ENCODE measurements at places on chromosomes 3 and 15.

DNA sequence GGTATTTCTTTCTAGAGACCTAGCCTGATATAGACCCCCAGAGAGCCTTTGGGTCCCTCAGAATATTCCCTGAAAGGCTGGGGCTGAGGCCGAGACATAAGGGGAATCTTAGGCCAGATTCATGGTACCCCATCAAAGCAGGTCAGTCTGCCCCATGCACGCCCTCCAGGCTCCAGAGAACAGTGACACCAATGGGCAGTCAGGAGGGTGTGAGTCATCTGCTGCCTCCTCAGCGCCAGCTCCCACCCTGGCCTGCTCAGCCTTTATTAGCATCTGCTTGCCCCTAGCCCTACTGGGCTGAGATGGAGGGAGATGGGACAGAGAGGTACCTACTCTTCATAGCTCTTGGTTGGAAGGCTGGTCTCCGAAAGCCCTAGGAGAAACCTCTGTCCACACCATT is 14.3 kb upstream of the CAMKV start:
- no peak for DNase-seq

DNA sequence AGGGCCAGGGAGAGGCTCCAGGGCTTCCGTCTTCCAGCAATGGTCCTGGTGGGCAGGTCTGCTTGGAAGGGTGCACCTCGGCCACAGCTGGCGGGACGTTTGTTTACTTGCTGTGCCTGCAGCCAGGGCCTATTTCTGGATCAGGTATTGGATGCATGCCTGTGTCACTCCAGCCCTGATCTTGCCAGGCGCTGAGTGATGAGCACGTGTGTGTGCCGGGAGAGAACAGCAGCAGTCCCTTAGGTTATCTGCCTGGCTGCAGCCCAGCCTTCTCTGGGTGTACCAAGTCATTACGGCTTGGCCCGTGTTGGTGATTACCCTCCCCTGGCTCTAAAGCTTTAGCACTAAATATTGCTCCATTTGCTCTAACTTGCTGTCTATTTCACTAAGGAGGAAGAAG is 14.9 kb downstream of the CCDC32 start:
- DNase-seq: no peak

GRCh38 chr3:42027571-42027970 is 63.6 kb upstream of the TRAK1 start:
- no peak for DNase-seq

DNA sequence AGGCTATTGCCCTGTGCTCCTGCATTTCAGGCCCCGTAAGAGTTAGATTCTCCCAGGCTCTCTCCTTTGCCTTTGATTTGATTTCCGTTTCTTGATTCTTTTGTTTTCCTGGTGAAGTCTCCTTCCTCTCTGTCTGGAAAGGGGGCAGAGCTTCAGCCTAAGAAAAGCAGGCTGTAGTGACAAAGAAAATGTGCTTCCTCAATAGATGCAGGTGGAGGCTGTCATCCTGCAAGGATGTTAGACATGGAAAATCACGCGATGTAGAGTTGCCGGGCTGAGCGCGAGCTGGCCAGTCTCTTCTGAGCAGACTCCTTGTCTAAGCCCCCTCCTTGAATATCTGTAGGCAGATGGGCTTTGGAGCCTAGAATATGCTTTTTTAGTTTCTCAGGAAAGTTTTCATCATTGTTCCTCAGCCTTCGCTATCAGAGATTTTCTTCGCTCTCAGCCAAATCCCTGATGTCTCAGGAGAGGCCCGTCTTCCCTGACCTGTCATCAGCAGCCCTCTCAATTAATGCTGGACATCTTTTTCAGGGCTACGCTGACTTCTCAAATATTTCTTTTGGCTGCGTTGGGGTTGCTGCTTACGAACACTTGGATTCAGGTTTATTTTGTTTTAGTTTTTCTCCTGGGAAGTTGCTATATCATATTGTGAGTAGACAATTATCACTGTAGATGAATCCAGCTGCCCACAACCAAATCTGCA is 163.6 kb downstream of the ITPR1 start:
- no peak for DNase-seq

- DNase-seq: no peak
Measured at GRCh38 chr3:149608987-149609386, 48.8 kb downstream of the WWTR1 start.

GRCh38 chr3:135528413-135529015 is 437.0 kb upstream of the PPP2R3A start:
- DNase-seq: peak; percentile 54

GRCh38 chr3:112767177-112767576 is 79.5 kb downstream of the CD200R1L start:
- no peak for DNase-seq

- peak; percentile 81 for DNase-seq
Measured at GRCh38 chr3:142888099-142888480, 793 bp downstream of the PCOLCE2 start.

- DNase-seq: no peak
Measured at GRCh38 chr15:74423431-74424257, 10.1 kb downstream of the SEMA7A start.

DNA sequence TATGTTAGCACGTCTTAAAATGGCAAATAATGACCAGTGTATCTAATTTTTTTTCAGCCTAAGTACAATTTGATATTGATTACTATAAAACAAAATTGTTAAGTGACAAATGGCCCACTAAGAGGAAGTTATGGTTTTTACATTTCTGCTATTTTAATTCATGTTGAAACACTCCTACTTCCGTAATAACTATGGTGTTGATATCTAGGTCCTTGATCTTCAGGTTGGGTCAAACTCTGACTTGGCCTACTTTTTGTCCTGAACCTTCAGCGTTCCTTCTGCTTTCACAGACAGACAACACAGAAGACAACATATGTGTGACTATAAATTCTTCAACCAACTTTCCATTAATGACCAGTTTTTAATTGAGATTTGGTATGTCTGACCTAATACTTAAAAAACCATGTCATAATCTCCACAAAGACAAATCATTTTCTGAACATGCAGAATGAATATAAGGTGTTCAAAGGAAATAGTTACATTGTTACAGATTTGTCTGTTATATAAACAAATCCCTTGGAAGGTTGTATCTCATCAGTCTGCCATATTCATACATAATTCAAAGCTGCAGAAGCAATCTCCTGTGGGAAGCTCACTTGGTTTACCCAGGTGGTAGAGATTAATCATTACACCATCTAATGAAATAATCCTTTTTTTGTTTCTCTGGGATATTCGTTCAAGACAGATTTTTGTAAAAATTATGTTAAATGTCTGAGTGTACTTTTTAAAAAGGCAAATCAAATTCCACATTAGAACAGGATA is 92.1 kb upstream of the TSPAN3 start:
- DNase-seq: no peak

- no peak for DNase-seq
Measured at GRCh38 chr3:48899273-48899672, 591 bp upstream of the SLC25A20 start.

DNA sequence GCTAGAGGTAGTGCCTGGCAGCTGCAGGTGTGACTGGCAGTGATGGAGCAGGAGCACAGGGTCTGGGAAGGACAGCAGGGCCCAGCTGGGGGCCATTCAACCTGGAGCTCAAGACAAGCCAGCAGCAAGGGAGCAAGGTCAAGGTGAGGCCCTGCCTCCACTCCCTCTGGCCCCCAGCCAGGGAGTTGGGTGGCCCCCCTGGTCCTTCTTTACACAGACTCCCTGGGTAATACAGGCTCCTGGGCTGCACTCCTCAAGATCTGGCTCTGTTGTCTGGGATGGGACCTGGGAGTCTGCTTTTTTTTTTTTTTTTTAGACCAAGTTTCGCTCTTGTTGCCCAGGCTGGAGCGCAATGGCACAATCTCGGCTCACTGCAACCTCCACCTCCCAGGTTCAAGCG is 14.5 kb downstream of the GNAI2 start:
- no peak for DNase-seq
